Left ventricle myocardium inferior (tissue), 1 donor: ENCODE measurements at places on chromosomes 12 and 14. TPM values are rescaled to one million over a fixed set of nuclear protein-coding genes. Genes with fewer than 3 reads are reported as not detected.

The NID2 gene
- 35.2 TPM for total RNA-seq

DNA sequence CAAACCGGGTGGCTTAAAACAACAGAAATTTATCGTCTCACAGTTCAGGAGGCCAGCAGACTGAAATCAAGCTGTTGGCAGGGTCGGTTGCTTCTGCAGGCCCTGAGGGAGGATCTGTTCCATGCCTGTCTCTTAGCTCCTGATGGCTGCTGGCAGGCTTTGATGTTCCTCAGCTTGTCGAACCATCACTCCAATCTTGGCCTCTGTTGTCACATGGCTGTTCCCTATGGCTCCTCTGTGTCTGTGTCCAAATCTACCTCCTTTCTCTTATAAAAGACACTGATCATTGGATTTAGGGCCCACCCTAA is 14.0 kb downstream of the NFATC4 start:
- peaks cover 11% of the 10 kb centered on the region for H3K4me1 ChIP-seq
- DNase-seq = no peak
- H3K27me3 ChIP-seq = peaks cover 1% of the 10 kb centered on the region
- no peaks in the 10 kb centered on the region for H3K36me3 ChIP-seq

DNA sequence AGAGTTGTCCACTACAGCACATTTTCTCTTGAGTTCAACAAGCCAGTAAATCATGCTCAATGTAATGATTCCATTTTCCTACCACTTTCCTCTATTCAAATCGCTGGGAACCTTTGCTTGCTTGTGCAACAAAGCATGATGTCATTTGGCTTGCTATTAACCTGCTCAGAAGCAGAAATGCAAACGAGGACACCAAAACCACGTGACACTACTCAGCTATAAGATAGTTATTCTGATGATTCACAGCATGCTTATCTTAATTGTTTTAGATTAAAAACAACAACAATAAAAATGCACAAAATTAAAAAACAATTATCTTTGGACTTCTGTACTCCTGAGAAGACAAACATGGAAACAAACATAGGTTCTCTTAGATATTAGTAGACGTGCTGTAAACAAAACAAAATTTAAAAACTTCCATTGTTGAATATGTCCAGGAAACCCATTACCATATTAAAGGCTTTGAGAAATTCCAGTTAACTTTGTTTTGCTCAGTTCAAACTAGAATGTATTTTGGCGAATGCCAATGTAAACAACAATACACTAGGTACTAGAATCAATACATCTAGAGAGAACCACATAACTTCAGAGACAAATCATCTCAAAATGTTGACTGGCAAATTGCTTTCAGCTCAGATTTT is 77.5 kb upstream of the KRAS start:
- no peaks in the 10 kb centered on the region for H3K36me3 ChIP-seq
- no peaks in the 10 kb centered on the region for H3K4me1 ChIP-seq
- no peak overlapping the region for H3K4me3 ChIP-seq
- no peak overlapping the region for H3K27ac ChIP-seq
- peaks cover 13% of the 10 kb centered on the region for H3K27me3 ChIP-seq

GRCh38 chr14:62064751-62065323 is 302.6 kb downstream of the SNAPC1 start:
- H3K36me3 ChIP-seq = no peaks in the 10 kb centered on the region
- peaks cover 18% of the 10 kb centered on the region for H3K27me3 ChIP-seq
- H3K4me1 ChIP-seq = no peaks in the 10 kb centered on the region
- no peak overlapping the region for H3K27ac ChIP-seq

The GSC gene
- total RNA-seq = 0.66 TPM

DNA sequence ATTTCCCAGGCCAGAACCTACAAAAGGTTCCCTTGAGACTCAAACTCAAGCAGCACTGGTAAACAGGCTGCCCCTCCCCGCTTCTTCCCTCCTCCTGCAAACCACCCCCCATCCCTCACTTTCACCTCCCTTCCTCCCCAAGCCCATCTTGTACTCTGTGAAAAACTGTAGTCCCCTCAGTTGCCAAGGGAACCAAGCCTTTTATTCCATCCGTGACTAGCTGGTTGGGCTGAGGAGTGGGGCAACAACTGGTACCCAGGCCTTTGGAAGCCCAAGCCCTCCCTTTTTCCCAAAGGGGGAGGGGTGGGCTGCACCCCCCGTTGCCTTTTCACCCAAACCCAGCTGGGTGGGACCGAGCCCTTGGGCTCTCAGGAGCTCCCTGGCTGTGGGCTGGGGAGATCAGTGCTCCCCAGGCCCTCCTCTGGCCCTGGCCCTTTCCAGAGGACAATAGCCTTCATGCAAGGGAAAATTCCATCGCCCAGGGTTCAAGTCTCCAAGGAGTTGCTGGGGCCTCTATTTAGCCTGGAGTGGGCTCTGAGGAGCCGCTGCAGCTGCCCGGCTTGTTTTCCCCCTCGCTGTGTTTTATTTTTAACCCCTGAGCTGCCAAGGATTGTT is 61.9 kb downstream of the ZFP36L1 start:
- DNase-seq = no peak
- no peaks in the 10 kb centered on the region for H3K36me3 ChIP-seq
- no peaks in the 10 kb centered on the region for H3K27me3 ChIP-seq
- peaks cover 73% of the 10 kb centered on the region for H3K4me1 ChIP-seq
- H3K4me3 ChIP-seq = no peak overlapping the region

The GPR68 gene
- total RNA-seq = 0.41 TPM

DNA sequence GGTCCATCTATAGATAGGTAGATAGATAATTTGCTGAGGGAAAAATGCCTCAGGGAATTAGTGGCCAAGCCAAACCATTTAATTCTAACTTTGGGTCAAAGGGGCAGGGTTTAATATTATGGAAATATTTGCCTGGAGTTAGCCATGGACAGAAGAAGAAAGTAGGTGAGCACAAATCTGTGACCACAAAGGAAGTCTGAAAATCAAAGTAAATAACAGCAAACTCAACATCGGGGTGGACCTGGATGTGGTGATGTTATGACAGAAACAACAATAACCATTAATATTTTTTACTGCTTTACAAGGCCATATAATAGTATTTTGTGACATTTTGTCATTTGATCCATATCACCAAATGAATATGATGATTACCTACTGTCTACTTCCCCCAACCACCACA is 578.0 kb upstream of the MGAT4C start:
- no peak overlapping the region for H3K4me3 ChIP-seq
- no peaks in the 10 kb centered on the region for H3K4me1 ChIP-seq
- no peaks in the 10 kb centered on the region for H3K36me3 ChIP-seq
- no peak for DNase-seq
